ENCODE measurements at places on chromosomes 2 and 18.
A peak's percentile ranks its signal among the peaks of the same experiment; 100 is the strongest.

GRCh38 chr18:1294229-1294628 is 389.6 kb downstream of the ADCYAP1 start:
- no peak for DNase-seq

GRCh38 chr2:233351423-233351822 is 2.9 kb upstream of the DGKD start:
- peak; percentile 40 for DNase-seq

GRCh38 chr2:14759082-14759481 is 126.6 kb downstream of the LRATD1 start:
- no peak for DNase-seq

- DNase-seq = no peak
These were observed 175.4 kb downstream of the MAIP1 start for GRCh38 chr2:200130762-200131166.

DNA sequence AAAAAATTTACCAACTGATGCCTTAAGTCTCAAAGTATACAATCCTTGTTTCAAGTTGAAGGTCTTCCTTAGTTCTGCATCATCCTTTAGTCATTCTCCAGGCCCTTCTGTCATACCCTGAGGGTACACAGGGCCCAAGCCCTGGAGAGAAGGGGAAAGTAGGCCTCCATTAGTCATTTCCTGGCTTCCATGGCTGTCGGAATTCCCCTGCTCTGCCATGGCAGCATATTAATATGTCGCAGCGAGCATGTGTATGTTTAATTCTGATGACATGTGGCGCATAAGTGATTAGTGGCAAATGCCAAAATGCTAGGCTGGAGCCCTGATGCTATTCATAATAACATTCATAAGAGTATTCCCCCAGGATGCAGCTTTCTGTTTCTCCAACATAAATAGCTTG is 22.1 kb downstream of the GPR39 start:
- DNase-seq = peak; percentile 77

Measured in COLO829 (cell line).